Thoracic aorta (tissue), 2 donors: ENCODE measurements at places on chromosomes 16 and 17.
A peak's percentile ranks its signal among the peaks of the same experiment; 100 is the strongest.

DNA sequence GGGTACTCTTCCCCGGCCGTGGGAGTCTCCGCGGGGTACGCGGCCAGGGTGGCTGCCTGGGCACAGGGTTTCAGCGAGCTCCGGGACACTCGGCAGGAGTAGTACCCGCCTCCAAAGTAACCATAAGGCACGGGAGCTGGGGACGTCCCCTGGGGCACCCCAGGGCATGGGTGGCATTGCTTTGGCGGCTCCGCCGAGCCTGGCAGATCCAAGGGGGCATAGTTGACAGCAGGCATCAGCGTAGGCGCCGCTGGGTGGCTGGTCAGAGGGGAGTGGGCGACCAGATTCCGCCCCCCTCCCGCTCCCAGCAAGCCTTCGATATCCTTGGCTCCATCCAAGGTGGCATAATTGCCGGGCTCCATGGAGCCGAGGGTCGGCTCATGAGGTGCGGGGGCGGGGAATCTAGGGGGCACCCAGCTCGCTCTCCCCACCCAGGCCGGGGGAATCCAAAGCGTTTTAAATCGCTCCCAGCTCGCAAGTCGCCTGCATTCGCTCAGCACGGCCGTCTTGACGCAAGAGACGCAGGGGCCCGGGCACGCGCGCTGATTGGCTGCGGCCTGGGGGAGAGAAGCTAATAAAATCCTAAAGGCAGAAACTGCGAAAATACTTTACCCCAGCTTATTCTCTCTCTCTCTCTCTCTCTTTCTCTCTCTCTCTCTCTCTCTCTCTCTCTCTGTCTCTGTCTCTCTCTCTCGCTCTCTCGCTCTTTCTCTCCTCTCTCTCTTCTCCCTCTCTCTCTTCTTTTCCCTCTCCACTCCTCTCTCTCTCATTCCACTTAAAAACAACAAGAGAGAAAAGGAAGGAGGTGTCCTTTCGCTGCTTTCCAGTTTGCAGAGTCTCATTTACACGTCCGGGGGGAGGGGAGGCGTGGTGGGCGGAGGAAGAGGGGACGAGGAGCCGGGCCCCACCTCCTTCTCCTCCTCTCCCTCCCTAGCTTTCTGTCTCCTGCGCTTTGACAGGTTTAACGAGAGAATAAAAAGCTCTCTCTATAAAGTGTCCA lies at the start of gene HOXB13:
Gene HOXB13 (minus strand): TSS at position 519 of the 1,000 bp plus-strand sequence. CDS start 157 bp downstream, at position 362.
- no peak for DNase-seq

DNA sequence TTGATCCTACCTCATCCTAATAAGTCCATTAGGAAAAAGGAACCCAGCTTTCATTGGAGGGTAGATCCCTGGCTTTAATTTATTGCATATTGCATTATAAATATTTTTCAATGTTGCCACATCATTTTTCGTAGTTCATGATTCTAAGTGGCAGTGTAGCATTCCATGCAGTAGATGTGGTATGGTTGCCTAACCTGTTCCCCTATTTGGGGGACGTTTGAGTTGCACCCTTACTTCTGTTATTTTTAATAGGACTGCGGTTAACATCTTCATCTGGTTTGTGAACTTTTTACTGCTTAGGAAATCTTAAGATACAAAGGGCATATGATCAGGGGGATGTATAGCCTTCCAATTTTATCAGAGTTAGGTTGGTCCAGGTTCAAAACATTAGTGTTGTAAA lies 5.4 kb downstream of the SCPEP1 start:
- DNase-seq, result no peak

- DNase-seq, result no peak
These were observed 251.1 kb upstream of the CDH5 start for GRCh38 chr16:66115373-66115772.

DNA sequence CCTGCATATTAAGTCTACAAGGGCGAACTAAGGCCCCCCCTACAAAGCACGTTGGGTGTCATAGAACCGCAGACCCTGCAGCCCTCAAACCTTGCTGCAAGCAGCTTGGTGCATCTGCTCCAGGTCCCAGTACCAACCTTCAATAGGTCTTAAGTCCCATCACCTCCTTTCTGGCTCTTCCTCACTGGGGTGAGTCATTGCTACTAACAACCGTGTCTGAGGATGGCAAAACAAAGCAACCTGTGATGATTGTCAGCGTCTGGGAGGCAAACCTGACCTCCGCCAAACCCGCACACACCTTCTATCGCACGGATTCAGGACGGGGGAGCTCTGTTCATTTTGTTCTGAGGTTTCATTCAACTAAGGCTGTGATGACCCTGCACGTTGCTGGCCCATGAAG lies 138.9 kb downstream of the SLC39A11 start:
- no peak for DNase-seq

DNA sequence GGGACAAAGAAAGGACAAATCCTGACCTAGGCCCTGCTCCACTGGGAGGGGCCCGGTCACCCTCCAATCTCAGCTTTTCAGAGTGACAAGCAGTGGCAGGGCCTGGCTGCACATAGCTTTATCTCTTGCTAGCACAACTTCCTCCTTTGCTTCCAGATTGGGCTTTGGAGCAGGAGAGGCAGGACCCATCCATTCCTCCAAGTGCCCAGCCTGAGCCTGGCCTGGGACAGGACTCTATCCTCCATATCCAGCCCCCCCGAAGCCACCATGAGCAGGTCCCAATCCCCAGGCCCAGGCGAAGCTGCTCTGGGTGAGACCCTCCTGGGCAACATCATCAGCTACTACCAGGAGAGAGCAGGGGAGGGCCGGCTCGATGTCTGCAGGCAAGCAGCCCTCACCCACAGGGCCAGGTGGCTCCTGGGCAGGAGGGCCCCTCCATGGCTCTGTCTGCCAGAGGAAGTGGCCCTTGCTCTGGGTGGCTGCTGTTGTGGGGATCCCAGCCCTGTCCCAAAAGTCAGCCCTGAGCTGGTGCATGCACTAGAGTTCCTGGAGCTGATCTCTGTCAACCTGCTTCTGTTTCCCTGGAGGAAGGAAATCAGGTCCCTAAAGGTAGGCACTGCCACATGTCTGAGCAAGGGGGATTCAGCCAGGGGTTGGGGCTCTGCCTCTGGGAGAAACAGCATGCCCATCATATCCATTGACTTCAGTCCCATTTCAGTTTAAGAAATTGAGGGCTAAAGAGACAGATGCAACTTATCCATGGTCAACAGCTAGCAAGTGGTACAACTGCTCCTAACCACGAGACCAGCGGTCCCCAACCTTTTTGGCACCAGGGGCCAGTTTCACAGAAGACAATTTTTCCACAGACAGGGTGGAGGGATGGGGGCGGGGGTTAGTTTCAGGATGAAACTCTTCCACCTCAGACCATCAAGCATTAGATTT lies 58.9 kb downstream of the TK2 start:
- no peak for DNase-seq

GRCh38 chr16:52555572-52555971 lies 8.6 kb upstream of the TOX3 start:
- DNase-seq, result no peak

- DNase-seq, result no peak
These were observed 275.7 kb downstream of the WWOX start for GRCh38 chr16:78375055-78375679.

DNA sequence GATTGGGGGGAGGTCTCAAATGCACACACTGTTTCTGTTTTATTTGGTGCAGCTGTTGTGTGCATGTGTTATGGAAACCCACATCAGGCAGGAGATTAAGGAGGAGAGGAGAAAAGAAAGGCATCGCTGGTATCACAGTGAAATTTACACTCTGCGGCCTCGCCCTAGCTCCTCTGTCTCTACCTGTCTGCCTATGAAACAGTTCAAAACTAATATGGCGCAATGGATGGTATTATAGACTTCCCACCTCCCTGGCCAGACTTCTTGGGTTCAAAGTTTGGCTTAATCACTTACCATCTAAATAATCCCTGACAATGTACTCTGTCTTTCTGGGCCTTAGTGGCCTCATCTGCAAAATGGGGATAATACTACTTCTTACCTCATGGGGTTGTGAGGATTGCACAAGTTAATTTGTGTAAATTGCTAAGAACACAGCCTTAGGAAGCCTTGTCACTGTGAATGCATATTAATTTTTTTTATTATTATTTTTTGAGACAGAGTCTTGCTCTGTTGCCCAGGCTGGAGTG lies 1.4 kb upstream of the ABCC1 start:
- DNase-seq, result no peak

- DNase-seq, result peak; percentile 63
These were observed 9.2 kb upstream of the TVP23A start for GRCh38 chr16:10827691-10828341.

DNA sequence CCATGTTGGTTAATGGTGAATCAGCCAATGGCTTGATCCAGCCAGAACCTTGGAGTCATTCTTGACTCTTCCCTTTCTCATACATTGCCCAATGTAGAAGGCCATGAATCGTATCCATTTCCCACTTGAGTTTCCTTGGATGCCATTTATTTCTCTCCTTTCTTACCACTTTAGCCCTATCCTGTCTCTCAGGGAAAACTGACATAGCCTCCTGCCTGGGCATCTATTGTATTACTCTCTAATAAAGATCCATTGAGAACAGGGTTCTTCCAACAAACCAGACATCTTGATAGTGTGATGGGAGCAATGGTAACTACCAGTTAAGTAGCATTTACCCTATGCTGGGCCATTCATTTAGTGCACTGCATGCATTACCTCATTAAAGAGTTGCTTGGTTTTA lies 104.2 kb upstream of the CDH11 start:
- DNase-seq, result no peak

- no peak for DNase-seq
These were observed 75.8 kb downstream of the PITPNC1 start for GRCh38 chr17:67452681-67453554.

DNA sequence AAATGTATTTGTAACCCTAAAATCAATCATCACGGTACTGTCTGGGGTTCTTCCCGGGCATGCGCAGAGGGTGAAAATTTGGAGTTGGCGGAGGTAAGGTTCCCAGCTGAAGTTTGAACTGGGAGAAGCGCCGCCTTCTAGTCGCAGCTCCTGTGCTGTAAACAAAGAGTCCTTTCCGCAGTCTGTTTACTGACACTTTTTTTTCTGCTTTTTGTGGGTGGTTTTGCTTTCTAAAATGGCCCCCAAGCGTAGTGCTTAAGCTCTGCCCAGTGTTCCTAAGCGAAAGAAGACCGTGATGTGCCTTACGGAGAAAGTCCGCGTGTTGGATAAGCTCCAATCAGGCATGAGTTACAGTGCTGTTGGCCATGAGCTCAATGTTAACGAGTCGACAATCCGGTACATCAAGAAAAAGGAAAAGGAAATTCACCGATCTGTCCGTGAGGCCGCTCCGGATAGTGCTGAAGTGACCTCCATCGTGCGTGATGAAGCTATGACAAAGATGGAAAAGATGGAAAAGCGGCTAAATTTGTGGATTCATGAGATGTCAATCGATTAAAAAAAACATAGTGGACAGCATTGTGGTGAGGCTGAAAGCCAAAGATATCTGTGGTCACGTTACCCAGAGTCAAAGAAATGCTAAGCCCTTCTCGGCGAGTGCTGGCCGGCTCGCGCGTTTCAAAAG lies 570 bp upstream of the CFDP1 start:
- DNase-seq, result peak; percentile 46

GRCh38 chr17:41071606-41072360 lies 6.1 kb upstream of the KRTAP2-4 start:
- DNase-seq, result no peak

DNA sequence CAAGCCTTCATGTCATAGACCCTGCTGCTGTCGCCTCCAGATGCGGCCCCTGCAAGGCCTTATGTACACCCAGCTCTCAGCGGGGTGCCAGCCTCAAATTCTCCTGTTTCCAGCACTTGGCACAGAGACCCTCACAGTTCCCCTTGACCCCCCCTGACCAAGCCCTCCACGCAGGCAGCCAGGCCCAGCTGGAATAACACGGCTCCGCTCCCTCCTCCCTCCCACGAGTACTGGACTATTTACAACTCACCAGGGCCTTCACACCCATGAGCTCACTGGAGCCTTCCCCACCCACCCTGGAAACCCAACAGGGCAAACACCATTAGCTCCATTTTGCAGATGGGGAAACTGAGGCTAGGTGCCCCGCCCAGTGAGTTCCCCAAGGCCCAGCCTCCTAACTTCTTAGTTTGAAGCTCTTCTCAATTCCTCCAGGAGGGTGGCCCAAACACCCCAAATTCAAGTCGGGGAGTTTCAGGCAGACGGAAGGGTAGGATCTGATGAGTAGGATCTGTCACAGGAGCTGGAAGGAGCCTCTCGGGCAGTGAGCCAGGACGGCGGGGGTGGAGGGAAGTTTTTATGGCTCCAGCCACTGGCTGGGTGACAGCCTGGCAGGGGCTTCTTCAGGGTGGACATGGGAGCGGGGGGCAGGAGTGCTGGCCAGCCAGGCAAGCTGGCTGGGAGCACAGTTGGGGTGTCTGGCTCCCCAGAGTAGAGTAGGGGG lies 17.5 kb upstream of the DLX4 start:
- DNase-seq, result no peak

DNA sequence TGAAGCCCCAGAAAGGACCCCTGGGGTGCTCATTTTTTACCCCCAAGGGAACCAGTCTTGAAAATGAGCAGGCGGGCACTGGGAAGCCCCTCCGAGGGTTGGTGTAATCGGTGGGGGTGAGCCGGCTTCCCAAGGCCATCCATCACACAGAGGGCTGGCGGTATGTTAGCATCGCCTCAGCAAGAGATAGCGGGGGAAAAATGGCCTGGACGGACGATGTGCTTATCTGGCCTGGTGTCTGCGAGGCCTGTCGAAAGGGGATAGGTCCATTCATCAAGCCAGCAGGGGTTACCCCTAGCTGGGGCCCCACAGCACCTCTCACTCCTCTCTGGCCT lies 188.9 kb downstream of the IRF8 start:
- no peak for DNase-seq

DNA sequence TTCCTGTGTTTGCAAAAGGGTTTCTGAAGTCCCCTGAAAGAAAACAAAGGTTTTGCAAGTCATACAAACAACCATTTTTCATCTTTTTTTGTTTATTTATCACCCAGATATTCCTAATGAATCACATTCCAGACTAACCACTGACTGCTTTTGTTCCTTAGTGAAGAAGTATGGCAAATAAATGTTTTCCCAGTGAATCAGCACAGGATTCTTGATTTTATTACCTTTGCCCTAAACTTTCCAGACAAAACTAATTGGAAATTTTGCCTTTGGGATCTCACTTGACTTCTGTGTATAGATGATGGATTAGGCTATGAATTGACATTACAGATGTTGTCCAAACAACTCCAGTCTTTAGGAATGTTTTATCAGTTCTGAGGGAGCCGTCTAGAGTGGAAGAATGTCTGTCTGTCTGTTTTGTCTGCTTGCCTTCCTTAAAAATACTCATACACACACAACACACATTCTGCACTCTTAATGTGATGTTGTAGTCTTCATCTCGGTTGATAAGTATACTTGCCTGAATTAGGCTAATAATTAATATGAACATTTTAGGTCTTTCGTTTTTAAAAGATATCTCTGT lies 48.9 kb downstream of the VMP1 start:
- DNase-seq, result no peak

- peak; percentile 15 for DNase-seq
These were observed 16.7 kb upstream of the SLC12A3 start for GRCh38 chr16:56848029-56848936.
